ENCODE measurements at places on chromosomes 5 and 9. TPM values are rescaled to one million over a fixed set of nuclear protein-coding genes. Genes with fewer than 3 reads are reported as not detected.
A peak's percentile ranks its signal among the peaks of the same experiment; 100 is the strongest.

DNA sequence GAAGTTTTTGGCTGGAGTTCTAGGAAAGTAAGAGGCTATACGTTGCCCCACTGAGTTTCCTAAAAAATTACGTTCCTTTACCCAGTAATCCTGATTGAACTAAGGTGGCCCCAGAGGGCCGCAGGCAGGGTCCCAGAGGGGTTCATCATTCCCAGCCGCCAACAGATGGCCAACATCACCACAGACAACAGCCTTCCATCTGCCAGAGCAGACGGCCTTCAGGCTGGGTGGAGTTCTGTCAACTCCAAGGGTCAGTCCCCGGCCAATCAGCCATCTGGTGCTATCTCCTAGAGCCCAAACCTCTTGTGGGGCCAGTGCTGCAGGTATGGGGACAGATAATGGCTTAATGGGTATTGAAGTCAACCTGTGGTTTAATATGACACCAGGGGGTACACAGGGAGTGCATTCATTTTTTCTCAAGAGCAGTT is 30.4 kb downstream of the TBC1D2 start:
- no peaks in the 10 kb centered on the region for H3K4me1 ChIP-seq
- H3K36me3 ChIP-seq: no peaks in the 10 kb centered on the region
- no peak overlapping the region for H3K27ac ChIP-seq
- H3K4me3 ChIP-seq: no peak overlapping the region
- no peak for DNase-seq

- H3K27me3 ChIP-seq: no peaks in the 10 kb centered on the region
- H3K36me3 ChIP-seq: no peaks in the 10 kb centered on the region
- no peak overlapping the region for H3K27ac ChIP-seq
- H3K4me3 ChIP-seq: no peak overlapping the region
- H3K4me1 ChIP-seq: no peaks in the 10 kb centered on the region
These were observed 34.4 kb upstream of the PALM2AKAP2 start for GRCh38 chr9:109745335-109746283.

DNA sequence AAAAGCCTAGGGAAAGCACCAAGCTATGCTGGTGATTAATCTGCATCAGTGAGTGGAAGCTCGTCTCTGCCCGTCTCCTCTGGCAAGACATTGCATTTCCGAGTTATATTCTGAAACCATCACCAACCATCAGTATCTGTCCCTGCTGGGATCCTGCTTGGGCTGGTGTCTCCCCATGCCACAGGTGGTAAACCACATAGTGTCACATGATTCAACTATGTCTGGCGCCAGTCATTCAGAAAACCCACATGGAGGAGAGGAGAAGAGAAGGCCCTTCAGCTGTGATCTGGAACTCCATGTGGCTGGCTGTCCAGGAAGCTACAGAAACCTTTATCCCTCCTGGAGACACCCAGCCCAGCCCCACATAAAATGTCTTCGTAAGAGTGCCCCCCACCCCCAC is 4.8 kb downstream of the IL9 start:
- no peak overlapping the region for H3K4me3 ChIP-seq
- DNase-seq: peak; percentile 15
- H3K27ac ChIP-seq: no peak overlapping the region
- peaks cover 3% of the 10 kb centered on the region for H3K27me3 ChIP-seq
- H3K36me3 ChIP-seq: no peaks in the 10 kb centered on the region

GRCh38 chr5:146720107-146720506 is 158.4 kb downstream of the PPP2R2B start:
- no peaks in the 10 kb centered on the region for H3K27me3 ChIP-seq
- no peak overlapping the region for H3K4me3 ChIP-seq
- H3K36me3 ChIP-seq: no peaks in the 10 kb centered on the region
- DNase-seq: no peak
- H3K4me1 ChIP-seq: no peaks in the 10 kb centered on the region

GRCh38 chr5:81815321-81815720 is 64.4 kb upstream of the SSBP2 start:
- H3K27ac ChIP-seq: no peak overlapping the region
- no peaks in the 10 kb centered on the region for H3K4me1 ChIP-seq
- H3K36me3 ChIP-seq: no peaks in the 10 kb centered on the region
- no peak for DNase-seq
- H3K4me3 ChIP-seq: no peak overlapping the region

DNA sequence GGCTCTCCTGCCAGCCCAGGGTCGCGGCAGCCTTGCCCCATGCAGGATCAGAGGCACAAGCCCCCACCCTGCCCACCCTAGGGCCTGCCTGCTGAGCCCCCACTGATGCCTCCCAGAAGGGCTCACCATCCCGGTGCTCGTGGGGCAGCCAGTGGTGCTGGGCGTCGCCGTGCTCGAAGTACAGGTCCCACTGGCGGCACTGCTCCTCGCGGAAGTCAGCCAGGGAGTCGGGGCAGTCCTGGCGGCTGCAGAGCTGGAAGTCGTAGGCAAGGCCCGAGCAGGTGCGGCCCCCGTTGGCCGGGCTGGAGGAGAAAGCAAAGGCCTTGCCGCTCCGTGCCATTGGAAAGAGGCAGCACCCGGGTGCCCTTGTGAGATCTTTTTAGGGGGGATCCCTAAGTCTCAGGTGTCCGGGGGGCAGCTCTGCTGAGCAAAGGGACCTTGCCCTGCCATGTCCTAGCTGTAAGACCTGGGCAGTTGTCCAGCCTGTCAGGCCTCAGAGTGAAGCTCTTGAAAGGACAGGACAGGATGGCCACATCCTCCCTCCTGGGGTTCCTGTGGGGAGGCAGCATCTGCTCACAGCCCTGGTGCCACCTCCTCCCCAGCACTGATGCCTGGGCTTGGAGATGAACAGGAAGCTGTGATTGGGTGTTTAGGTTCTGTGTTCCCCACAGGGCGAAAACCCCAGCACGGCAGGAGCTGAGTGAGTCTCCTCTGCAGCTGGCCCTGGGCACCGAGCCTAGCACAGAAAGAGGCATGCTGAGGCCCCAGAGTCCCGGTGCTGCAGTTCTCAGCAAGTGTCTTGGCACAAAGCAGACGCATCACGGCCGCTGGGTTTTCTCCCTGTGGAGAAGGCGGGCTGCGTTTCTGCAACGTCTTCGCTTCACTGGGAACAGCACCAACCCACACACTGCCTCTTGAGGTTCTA is 77.7 kb downstream of the ZNF354C start:
- H3K27ac ChIP-seq: no peak overlapping the region
- no peaks in the 10 kb centered on the region for H3K4me1 ChIP-seq
- no peaks in the 10 kb centered on the region for H3K36me3 ChIP-seq
- DNase-seq: no peak
- H3K4me3 ChIP-seq: no peak overlapping the region
- no peaks in the 10 kb centered on the region for H3K27me3 ChIP-seq

Gene VDAC1
- 323 TPM for total RNA-seq

Measured in GM12878 (cell line).